ENCODE measurements at places on chromosomes 11 and 22. TPM values are rescaled to one million over a fixed set of nuclear protein-coding genes. Genes with fewer than 3 reads are reported as not detected.
A peak's percentile ranks its signal among the peaks of the same experiment; 100 is the strongest.

The KRTAP5-1 gene
- total RNA-seq = not detected

The CALCA gene
- 4.1 TPM for total RNA-seq

The WT1 gene
- total RNA-seq = 0.14 TPM

DNA sequence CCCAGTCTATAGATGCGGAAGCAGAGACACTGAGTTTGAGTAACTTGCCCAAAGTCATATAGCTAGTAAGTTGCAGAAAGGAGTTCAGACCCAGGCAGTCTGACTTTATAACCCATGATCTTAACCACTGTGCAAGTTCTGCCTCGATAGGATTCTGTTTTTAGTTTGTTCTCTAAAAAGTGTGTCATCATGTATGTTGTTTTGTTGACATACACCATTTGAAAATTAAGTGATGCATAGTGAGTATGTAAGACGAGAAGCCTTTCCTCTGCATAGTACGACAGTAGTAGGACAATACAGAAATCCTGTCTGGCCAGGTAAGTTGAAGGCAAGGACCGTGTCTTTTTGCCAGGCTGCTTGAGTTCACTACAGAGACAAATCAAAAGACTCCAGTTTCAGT lies 3.3 kb downstream of the ZC3H12C start:
- no peak for DNase-seq

DNA sequence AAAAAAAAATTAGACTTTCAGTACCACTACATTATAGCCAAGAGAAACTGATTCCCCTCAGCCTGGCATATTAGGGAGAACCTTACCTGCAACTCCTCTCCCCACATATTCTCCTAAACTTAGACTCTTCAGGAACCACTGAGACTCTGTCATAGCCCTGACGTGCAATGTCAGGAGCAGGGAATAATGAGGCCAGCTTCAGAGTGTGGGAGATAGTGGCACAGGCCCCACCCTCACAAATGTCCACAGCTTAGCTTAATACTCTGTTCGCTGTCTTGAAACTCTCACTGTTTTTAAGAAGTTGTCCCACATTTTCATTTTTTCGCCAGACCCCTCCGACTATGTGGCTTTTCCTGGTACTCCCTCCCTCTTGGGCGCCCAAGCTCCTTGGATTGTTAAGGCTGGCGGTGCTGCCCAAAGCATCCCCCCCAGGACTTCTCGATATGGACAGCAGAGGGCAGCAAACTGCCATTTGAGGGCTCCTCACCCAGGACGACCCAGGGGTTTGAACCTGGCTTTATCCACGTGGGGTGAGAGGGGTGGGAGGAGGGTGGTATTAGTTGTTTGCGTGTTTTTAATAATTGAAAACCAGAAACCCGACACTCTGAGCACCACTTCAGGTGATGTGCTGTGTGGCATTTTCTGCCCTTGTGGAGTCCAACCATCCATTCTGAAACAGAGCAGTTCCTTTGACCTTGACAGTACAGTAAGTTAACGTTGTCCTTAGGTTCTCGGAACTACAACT lies 45.2 kb upstream of the RASSF10 start:
- peak; percentile 61 for DNase-seq

DNA sequence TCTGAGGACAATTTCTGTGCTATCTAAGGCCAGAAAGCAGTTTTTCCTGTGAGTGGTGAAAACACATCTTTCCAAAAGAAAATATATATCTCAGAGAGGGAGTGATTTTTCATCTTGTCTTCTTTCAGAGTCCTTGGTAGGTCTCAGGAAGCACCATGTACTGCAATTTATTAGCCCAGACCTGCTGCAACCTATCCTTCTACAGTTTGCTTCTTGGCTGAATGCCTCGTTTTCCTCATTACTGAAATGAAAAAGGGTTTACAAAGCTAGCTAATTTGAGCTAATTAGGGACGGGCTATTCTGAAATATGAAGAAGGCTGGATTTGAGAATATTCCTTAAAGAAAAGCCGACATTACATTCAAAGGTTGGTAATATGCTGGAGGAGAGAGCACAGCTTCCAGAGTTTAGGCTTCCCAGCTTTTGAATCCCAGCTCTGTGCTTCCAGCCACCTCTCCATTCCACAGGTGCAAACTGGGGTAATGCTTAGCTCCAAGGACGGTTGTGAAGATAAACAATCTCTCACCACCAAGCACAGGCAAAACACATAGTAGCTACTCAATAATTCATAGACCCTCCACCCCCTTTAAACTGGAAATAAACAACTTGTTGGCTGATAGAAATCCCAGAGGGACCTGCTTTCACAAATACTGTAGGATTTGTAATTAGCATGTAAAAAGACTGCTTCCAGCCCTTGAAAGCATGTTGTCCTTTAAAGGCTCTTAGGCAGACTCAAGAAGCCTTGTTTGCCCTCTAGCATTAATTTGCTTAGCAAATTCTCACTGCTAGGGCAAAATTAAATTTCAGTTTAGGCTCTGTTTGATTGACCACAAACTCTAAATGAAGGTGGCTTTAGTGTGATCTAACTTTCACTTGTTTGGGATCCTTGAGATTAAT lies 24.5 kb upstream of the SESN3 start:
- DNase-seq = no peak

DNA sequence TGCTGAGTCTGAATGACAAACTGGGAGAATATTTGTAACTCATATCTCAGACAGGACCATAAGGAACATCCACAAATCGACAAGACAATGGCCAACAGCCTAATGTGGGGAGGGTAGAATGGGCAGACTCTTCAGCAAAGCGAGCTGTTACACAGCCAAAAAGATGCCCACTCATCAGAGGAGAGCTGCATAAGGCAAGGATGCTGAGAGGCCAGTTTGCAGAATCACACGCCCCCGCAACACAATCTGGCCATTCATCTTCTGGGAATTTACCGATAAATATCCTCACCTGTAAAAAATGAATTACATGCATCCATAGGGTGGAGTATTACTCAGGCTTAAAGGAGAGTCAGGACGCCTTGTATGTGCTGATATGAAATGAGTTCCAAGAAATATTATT lies 57.5 kb upstream of the SLC22A12 start:
- DNase-seq = no peak

DNA sequence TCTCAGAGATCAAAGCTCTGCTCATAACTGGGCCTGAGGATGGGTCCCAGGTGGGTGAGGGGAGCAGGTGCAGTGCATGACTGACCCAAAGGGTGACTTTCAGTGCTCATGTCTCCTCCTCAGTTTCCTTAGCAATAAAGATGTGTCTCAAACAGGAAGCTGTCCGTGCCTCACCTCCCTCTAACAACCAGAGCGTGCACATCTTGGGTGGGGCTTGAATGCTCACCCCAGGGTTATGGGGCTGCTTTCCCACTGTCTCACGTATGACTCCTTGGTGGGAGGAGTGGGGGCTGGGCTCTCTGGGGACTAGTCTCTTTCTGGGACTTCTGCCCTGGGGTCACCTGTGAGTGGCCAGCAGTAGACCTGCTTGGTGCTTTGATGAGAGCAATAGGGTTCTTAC lies 53.9 kb upstream of the PHOX2A start:
- DNase-seq = no peak
